ENCODE measurements at places on chromosomes 16 and 17.
A peak's percentile ranks its signal among the peaks of the same experiment; 100 is the strongest.

- no peak for DNase-seq
These were observed 41.2 kb downstream of the PRMT7 start for GRCh38 chr16:68351991-68352431.

GRCh38 chr17:68565661-68566441 is 35.3 kb downstream of the FAM20A start:
- no peak for DNase-seq

DNA sequence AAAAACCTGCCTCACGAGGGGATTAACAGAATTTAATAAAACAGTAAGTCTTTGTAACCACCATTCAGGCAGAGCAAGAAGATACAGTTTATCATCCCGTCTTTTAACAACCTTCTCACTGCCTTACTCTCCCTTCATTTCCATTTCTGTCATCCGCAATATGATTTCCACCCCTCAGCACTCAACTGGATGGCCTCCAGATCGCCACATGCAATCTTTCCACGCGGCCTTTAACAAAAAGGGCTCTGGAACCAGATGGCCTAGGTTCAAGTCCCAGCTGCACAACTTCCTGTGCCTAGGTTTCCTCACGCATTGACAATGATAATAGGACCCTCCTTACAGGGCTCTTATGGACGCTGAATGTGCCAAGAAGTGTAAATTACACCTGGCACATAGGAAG is 103.6 kb downstream of the GAS7 start:
- DNase-seq, result no peak

- no peak for DNase-seq
These were observed 41.7 kb downstream of the DNAH17 start for GRCh38 chr17:78535273-78536197.

GRCh38 chr17:7380321-7380720 is 568 bp upstream of the TNK1 start:
- peak; percentile 46 for DNase-seq

GRCh38 chr16:57653936-57654335 is 14.2 kb upstream of the ADGRG3 start:
- no peak for DNase-seq

DNA sequence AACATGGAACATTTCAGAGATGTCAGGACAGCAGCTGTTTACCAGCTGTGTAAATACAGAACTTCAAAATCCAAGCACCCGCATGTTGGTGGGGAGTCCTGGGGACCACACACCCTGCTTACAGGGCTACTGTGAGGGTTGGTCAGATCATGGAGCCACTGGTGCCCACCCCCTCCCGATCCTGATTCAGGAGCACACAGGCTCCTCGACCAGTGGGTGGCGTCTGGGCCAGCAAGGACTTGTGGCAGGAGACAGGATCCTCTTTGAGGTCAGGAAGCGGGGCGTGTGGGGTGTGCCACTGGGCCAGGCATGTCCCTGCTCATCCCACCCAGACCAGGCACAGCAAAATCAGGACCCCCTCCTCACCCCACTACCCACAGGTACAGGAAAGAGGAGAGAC is 83.6 kb downstream of the SDK2 start:
- peak; percentile 69 for DNase-seq

DNA sequence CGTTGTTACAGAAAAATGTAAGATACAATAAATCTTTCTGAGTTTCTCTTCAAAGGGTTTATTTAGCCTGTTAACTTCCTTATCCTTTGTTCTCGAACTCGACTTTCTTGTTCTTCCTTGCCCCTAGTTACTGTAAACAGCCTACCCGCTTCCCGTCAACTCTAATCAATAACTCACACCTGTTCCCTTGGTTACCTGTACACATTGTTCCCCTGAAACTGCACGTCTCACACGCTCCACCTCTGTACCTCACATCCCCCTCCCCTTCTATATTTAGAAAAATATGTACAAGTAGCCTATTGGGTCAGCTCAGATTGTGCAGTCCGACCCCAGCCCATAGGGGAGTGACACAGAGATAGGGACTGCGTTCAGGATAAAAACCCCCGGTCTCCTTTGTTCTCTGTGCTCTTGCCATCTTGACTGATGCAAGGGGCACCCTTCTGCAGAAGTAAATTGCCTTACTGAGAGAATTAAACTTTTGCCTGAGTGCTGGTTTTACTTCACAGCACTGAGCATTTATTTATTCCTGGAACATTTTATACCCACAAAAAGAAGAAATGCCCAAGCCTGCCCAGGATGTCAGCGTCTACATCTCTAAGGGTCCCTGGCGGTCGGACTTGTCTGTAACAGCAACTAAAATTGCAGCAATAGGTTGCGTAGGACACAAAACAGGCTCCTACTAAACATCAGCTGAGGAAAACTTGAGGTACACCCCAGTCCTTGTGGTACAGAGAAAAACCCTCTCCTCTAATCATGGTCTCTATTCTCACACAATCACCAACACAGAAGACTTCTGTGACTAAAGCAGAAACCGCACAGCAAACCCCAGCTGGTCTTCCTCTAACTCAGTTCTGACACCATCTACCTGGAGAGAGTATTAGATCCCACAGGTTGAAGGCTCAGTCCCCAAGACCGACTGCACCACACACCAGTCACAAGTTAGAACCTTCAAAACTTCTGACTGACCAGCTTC is 11.3 kb downstream of the WDR45B start:
- DNase-seq, result no peak

DNA sequence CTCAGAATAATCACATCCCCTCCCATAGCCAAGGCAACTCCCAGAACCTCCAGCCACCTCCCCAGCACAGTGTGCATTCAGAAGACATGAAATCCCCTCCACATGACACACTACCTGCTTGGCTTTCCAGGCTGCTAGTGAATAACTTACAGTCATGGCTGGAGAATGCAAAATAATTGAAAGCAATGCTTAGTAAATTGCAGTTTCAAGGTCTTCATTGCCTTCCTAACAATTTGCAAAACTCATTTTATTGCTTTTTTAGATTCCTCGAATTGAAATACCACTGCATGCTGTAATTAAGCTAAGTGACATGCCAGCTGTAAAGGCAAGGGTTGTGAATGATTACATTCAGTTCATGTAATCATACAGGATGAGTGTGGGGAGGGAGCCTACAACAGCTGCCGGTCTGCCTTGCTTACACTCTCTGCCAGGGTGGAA is 29.0 kb upstream of the HOXB13 start:
- no peak for DNase-seq

- DNase-seq, result no peak
These were observed 114.0 kb downstream of the PRKCB start for GRCh38 chr16:23949630-23950290.

- no peak for DNase-seq
These were observed 61.9 kb upstream of the FOXF1 start for GRCh38 chr16:86448306-86448890.

GRCh38 chr17:30292286-30292858 is 628 bp upstream of the BLMH start:
- peak; percentile 92 for DNase-seq

DNA sequence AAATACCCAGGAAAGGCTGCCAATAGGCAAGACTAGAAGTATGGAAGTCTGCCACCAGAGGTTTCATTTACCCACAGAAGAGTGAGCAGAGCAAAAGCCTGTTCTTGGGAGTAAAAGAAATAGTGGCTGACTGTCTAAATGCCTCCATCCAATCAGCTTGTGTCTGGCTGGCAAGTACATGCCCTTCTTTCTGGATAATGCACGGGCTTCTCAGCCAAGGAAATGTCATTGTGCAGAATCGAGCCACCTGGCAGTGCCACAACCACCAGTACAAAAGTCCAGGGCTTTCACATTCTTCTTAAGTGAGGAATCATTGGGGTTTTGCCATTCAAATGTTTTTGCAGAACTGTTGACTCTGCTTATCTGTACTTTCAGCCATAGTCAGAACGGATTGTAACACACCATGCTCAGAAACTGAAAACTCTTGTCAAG is 10.1 kb upstream of the ERCC4 start:
- DNase-seq, result no peak
